ENCODE measurements at places on chromosomes 7 and 10. TPM values are rescaled to one million over a fixed set of nuclear protein-coding genes. Genes with fewer than 3 reads are reported as not detected.

Gene BEND7
- 7.8 TPM for total RNA-seq

Gene SLC16A12
- total RNA-seq = not detected

Gene CNTNAP2
- not detected for total RNA-seq

Gene CHST15
- total RNA-seq = 15.5 TPM

Gene STOX1
- 0.30 TPM for total RNA-seq

Gene PRLHR
- total RNA-seq = not detected

Gene CYP26A1
- total RNA-seq = not detected

Gene AKR1C3
- total RNA-seq = 47.7 TPM

Gene SPDYE9
- total RNA-seq = not detected

Gene MYL10
- total RNA-seq = not detected

Gene BAIAP2L1
- total RNA-seq = not detected

Gene TET1
- 0.32 TPM for total RNA-seq

Gene SPDYE5
- not detected for total RNA-seq

Gene TMEM140
- total RNA-seq = 22.3 TPM

Gene VSTM4
- under 0.01 TPM for total RNA-seq

Gene COBL
- total RNA-seq = not detected

Gene LDB1
- 24.0 TPM for total RNA-seq

Gene TMEM270
- not detected for total RNA-seq

Gene AKR1C8
- total RNA-seq = not detected

Gene ZNF727
- not detected for total RNA-seq

Gene CYP3A7
- not detected for total RNA-seq

Gene RPP30
- 47.7 TPM for total RNA-seq

Gene TMEM229A
- not detected for total RNA-seq

Gene GBX1
- total RNA-seq = not detected

Gene ASIC3
- not detected for total RNA-seq

Gene CYP2W1
- not detected for total RNA-seq

Gene COL13A1
- total RNA-seq = 37.2 TPM

Gene AOC1
- total RNA-seq = not detected

Gene SPDYE6
- total RNA-seq = not detected

Gene FERD3L
- total RNA-seq = not detected
